Stimulated activated CD4-positive, alpha-beta T cell treated with anti-CD3 and anti-CD28 coated beads, Interleukin-2, amount 100 ng/mL, for 24 hours (primary cell): ENCODE measurements at places on chromosomes 16 and 17.
A peak's percentile ranks its signal among the peaks of the same experiment; 100 is the strongest.

DNA sequence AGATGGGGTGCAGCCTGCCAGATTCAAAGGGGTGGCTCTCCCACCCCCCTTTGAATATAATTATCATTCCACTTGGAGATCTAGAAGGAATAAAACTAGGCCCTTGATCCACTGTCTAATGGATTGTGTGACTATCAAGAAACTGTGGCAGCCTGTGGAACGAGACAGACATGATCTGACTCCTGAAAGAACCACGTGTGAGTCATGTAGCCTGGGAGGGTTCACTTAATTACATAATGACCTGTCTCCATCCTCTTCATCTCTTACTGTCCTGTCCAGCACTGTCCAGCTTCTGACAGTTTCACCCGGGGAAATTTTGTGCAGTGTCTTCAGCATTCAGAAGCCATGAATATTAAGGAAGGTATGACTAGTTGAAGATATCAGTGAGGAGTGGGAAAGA lies 43.3 kb upstream of the CDH13 start:
- no peak for DNase-seq

- no peak for DNase-seq
These were observed 5.8 kb upstream of the CHCT1 start for GRCh38 chr17:60416368-60416925.

DNA sequence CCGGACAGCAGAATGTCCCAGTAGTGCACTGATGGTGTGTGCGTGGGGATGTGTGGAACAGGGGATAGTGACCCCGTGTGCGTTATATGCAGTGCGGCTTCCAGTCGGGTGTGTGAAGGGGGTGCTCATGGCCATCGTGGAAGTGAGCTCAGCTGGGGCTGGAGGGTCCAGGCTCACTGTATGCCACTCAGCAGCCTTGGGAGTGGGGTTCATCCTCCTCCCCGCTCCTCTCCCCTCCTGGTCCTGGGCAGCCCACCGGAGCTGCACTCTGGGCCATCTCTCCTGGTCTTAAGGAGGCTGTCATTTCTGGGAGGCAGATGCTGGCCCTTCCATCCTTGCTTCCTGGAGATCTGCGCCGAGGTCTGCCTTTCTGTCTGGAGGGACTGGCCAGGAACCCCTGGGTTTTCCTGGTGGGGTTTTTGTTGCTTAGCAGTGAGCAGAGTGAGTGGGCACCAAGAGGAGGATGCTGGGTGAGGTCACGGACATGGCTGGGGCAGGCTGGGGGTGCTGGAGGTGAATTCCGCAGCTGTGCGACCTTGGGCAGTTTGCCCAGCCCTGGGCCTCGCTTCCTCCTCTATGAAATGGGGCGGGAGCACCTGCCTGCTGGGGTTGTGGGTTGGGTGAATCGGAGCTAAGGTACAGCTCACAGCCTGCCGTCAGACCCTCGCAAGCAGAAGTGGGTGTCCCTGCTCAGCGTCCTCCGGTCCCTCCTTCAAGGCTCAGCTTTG lies 164.1 kb downstream of the SEC14L1 start:
- DNase-seq, result no peak

DNA sequence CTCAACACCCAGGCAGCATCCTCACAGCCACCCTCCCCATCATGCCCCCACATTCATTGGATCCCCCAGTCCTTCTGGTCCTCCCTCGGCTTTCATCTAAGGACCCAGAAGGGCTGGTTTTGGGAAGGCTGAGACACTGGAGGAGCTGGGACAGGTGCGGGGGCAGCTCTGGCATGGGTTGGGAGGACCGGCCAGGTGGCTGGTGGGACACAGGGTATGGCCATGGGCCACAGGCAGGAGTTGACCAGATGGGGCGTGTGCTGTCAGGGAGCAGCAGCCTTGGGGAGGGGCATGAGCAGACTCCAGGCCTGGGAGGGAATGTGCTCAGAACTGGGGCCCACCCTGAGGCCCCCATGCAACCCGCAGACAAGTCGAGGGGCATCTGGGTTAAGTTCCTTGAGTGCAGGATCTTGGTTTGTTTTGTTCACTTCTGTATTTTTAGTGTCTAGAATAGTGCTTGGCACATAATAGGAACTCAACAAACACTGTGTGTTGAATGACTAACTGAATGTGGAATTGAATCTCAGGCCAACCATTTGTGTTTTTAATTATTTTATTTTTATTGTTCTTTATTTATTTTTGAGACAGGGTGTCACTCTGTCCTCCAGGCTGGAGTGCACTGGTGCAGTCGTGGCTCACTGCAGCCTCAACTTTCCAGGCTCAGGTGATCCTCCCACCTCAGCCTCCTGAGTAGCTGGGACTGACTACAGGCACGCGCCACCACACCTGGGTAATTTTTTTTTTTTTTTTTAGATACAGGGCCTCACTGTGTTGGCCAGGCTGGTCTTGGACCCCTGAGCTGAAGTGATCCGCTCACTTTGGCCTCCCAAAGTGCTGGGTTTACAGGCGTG lies 5.6 kb downstream of the P2RX1 start:
- DNase-seq, result no peak

DNA sequence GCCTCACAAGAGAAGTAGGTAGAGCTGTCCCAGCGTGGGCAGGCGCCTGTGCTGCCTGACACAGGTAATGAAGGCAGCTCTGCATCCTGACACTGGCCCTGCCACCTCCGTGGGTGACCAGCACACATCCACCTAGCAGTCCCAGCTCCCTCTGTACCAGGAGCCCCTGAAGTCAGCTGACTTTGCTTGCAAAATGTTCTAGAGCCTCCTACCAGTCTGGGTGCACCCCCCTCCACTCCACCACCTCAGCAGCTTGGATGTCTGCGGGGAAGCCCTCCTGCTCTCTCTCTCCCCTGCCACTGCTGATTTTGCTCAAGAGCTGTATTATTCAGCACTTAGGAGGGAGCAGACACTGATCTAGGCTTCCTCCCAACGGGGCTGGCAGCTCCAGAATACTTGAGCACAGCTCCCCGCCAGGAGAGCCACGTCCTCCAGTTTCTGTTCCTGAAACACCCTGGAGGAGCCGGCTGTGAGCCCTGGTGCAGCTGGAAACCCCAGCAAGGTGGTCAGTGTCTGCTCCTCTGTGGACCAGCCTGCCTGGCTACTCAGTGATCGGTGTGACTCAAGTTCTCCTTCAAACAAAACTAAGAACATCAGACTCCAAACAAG lies 1.0 kb downstream of the RNF166 start:
- peak; percentile 39 for DNase-seq

- DNase-seq, result no peak
These were observed 13.6 kb downstream of the USP36 start for GRCh38 chr17:78826836-78827509.

DNA sequence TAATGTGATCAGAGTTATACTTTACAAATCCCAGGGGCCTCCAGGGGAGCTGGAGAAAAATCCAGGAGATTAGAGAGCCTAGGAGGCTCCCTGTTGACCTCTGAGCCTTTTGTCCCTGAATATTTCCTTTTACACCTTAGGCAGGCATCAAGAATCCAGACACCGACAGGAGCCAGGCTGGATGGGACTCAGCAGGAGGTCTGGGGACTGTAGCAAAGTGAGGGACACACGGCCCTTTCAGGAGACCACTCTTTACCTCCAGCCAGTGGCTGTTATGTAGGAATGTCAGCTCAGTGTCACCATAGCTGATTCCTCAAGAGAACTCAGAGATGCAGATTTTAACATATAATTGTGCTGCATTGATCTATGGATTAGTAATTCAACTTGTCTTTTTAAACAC lies 198.4 kb downstream of the SHISA9 start:
- DNase-seq, result no peak

DNA sequence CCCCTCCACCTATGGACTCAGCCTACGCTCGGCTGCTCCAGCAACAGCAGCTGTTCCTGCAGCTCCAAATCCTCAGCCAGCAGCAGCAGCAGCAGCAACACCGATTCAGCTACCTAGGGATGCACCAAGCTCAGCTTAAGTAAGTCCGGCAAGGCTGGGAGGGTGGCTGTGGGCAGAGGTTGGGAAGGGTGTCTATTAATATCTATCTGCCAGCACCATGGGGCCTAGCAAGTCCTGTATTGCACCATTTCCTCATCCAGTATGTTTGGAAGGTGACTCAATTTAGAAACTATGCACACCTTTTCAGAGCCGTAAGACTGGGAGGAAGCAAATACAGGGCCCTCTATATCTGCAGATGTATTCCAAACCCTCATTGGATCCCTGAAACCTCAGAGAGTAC lies 45.0 kb upstream of the ARHGAP44 start:
- DNase-seq, result no peak

GRCh38 chr17:45052052-45052772 lies 780 bp upstream of the DCAKD start:
- peak; percentile 35 for DNase-seq

GRCh38 chr16:76197900-76198299 lies 79.3 kb upstream of the CNTNAP4 start:
- DNase-seq, result no peak

GRCh38 chr17:79777120-79777893 lies 641 bp upstream of the CBX2 start:
- DNase-seq, result no peak

DNA sequence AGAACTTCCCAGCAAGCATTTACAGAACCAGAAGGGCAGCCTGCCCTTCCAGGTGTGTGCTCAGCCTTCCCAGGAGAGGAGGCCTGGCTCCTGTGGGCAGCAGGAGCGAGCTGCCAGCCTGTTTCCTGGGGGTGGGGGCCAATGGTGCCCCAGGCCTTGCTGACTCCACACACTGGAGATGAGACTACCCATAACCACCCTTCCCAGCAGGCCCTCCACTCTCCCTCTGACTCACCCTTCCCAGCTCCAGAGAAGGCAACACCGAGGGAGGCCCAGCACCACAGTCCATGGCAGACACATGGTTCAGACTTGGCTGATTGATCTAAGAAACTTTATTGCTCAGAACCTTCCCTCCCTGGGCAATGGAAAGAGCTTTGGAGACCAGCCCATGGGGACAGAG lies 1.8 kb upstream of the PRSS53 start:
- DNase-seq, result no peak

DNA sequence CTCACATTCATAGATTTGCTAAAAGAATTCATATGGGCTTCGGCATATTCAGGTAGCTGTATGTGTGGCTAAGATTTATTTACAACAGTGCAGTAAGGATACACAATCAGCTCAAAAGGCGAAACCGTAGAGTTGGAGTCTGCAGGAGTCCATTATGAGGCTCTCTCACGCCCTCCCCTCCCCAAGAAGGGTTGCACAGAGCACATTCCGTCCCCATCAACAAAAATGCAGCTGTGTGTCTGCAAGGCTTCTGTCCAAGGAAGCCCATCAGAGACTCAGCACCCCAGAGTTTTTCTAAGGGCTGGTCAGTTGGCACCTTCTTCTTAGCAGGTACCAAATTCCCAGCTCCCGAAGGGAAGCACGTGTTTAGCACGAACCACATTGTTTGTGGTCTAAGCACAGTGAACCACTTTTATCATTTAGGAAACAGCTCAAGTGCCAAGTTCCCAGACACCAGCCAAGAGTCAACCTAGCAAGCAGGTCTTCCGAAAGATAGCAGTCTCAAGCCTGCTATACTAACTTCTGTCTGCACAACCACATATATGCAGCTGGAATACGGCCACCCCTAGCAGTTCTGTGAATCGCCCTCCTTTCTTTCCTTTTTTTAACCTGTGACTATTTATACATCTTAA lies 28.5 kb upstream of the MEAK7 start:
- DNase-seq, result no peak

DNA sequence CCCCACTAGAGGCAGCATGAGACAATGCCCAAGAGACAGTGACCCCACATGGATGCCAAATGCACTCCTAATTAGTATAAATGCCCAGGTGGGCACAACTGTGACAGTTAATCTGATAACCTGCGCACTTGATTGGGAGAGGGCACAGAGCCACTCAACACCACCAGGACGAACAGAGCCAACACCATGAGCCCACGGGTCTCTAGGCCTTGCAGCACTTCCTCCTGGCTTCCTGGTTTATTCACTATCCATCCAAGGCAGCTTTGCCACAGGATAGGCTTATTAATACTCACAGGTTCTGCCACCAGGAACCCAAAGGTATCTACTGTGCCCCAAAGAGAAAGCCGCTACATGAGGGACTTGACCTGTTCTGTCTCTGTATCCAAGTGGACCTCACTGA lies 14.9 kb downstream of the AXIN2 start:
- DNase-seq, result no peak

DNA sequence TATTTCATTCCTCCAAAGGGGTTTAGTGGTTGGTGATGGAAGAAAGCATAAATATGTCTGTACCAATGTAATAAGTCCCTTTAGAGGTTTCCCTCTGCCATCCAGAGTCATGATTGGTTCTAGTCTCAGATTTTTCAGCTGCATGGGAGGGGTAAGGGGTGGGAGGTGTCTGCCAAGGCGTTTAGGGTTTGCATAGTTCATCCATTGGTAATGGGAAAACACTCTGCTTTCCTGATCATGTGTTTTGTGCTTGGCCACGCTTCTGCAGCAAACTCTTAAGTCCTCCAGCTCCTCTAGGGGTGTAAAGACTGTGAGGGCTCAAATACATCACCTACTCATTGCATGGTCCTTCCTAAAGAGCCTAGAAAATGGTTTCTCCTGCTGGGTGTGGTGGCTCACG lies 29.8 kb downstream of the LIG3 start:
- no peak for DNase-seq

GRCh38 chr16:55386534-55387296 lies 62.7 kb downstream of the IRX6 start:
- no peak for DNase-seq

GRCh38 chr16:55938126-55938525 lies 63.0 kb upstream of the CES5A start:
- no peak for DNase-seq

- no peak for DNase-seq
These were observed 17.9 kb downstream of the IGFBP4 start for GRCh38 chr17:40460968-40461731.

DNA sequence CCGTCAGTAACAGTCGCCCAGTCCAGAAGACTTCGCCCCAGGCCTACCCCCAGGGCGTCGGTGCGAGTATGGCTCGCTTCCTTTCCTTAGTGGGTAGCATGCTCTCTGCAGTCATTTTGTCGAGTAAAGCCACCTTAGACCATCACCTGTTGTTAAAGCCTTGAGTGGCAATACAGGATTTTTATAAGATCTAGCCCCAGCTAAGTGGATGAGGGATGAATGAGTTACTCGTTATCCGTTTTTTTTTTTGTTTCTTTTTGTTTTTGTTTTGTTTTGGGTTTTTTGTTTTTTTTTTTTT lies 322 bp upstream of the KLHL11 start:
- no peak for DNase-seq

- DNase-seq, result no peak
These were observed 10.4 kb downstream of the CHMP6 start for GRCh38 chr17:81002013-81002384.

- DNase-seq, result no peak
These were observed 998 bp upstream of the SRSF1 start for GRCh38 chr17:58007781-58008706.

DNA sequence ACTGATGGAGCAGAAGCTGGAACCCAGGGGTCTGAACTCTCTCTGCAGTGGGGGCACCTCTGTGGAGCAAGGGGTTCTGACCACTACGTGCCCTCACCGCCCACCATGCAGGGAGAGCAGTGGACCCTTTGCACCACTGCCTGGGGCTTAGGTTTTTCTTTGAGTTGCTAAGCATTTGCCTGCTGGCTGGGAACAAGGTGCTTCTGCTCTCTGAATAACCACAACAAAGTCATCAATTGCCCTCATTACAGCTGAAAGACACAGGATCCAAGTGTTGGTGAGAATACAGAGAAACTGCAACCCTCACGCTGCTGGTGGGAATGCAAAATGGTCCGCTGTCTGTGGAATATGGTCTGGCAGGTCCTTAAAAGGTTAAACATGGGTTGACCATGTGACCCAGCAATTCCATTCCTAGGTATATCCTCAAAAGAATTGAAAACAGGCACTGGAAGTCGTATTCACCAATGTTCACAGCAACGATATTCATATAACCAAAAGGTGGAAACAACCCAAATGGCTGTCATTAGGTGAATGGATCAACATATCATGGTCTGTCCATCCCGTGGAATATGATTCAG lies 22.8 kb downstream of the NLRC3 start:
- DNase-seq, result no peak
